D341Med (cell line): ENCODE measurements at places on chromosomes 5 and 9.

- no peak for DNase-seq
These were observed 10.1 kb downstream of the ARRDC3 start for GRCh38 chr5:91373006-91373405.

- no peak for DNase-seq
These were observed 9.9 kb downstream of the HSPA9 start for GRCh38 chr5:138565100-138565821.

DNA sequence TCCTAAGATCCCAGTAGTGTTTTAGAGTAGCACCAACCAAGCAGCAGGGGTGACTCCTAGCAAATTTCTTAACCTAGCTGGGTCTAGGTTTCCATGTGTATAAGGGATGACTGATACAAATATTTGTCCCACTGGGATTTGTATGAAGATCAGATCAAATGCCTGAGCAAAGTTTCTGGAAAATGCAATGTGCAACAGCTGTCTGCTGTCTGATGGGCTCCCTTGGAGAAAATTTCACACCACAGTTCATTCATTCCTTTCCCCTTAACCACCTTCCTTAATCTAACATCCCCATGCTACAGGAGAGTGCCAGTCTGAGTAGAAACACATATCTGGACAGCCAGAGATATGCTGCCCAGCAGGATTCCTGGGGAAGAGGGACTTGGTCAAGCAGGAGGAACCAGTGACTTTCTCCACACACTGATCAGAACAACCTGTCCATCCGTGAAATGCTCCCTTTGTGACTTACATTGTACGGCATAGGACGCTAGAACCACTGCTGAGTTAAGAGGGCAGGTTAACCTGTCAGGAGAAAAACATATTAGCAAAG lies 53.3 kb downstream of the PTPN3 start:
- DNase-seq, result no peak

GRCh38 chr9:80554301-80554700 lies 982.5 kb downstream of the TLE4 start:
- DNase-seq, result peak; percentile 56

DNA sequence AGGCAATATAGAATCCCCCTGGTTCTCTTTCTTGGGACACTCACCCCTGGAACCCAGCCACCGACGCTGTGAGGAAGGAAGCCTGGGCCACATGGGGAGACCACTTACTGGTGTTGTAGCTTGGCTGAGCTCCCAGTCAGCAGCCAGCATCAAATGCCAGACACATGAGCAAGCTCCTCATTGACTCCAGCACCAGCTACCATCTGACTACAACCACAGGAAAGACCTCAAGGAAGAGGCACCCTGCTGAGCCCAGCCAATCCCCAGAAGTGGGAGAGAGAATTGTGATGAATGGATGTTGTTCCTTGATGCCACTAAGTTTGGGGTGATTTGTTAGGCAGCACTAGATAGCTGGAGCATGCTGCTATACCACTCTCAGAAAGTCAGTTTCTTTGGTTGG lies 36.0 kb downstream of the BNIP1 start:
- no peak for DNase-seq

DNA sequence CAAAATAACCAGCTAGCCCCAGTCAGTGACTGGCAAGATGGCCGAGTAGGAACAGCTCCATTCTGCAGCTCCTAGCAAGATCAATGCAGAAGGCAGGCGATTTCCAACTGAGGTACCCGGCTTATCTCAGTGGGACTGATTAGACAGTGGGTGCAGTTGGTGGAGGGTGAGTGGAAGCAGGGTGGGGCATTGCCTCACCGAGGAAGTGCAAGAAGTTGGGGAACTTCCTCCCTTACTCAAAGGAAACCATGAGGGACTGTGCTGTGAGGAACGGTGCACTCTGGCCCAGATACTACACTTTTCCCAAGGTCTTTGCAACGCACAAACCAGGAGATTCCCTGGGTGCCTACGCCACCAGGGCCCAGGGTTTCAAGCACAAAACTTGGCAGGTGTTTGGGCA lies 9.6 kb upstream of the BTNL8 start:
- DNase-seq, result no peak

DNA sequence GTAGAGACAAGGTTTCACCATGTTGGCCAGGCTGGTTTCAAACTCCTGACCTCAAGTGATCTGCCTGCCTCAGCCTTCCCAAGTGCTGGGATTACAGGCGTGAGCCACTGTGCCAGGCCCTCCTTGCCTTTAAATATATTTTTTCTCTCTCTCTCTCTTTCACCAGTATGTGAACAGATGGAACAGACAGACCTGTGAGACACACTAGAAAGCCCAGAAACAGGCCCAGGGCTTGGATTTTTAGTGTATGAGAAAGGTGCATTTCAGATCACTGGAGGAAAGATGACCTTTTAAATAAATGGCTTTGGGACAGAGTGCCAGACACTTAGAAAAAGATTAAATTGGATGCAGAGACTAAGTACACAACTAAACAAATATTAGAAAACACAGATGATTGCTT lies 3.1 kb downstream of the RASGEF1C start:
- DNase-seq, result no peak

DNA sequence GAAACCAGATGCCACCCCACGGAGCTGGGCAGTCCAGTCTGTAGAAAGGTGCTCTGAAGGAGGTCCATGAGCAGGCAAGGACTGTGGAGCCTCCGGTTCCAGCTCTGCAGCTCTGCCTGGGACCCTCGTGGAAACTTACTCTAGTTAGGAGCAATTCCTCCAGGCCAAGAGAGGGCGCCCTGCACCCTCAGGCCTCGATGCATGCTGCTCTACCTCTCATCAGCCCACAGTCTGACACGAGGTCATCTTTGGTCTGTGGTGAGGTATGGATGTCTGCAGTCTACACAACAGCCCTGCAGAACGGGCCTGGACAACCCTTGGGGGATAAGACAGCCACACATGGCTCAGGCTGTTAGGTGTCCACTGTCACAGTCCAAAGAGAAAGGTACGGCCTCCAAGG lies 50.6 kb upstream of the UBTD2 start:
- DNase-seq, result no peak

- no peak for DNase-seq
These were observed 38.4 kb downstream of the LHFPL2 start for GRCh38 chr5:78610163-78610583.

GRCh38 chr5:10324518-10325370 lies 17.0 kb upstream of the CMBL start:
- DNase-seq, result no peak
